ENCODE measurements at places on chromosomes 5 and 9. TPM values are rescaled to one million over a fixed set of nuclear protein-coding genes. Genes with fewer than 3 reads are reported as not detected.

The LCN9 gene
- total RNA-seq: not detected

The GABRB2 gene
- total RNA-seq: not detected

The PRDM12 gene
- not detected for total RNA-seq

The IL7R gene
- total RNA-seq: 272 TPM

GRCh38 chr5:42422656-42423280 lies 471 bp upstream of the GHR start:
- DNase-seq: no peak

- no peak for DNase-seq
These were observed 358.9 kb downstream of the ICE1 start for GRCh38 chr5:5781335-5781734.

GRCh38 chr5:164091836-164092235 lies 586.4 kb downstream of the MAT2B start:
- DNase-seq: no peak

GRCh38 chr5:3891113-3891512 lies 295.5 kb downstream of the IRX1 start:
- no peak for DNase-seq

DNA sequence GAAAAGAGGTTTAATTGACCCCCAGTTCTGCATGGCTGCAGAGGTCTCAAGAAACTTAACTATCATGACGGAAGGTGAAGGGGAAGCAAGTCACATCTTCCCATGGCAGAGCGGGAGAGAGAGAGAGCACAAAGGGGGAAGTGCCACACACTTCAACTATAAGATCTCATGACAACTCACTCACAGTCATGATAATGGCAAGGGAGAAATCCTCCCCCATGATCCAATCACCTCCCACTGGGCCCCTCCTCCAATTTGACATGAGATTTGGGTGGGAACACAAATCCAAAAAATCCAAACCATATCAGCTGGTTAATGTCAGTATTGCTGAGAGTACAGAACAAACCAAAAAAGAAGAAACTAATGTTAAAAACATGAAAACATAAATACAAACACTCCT lies 120.2 kb downstream of the STARD4 start:
- DNase-seq: no peak

DNA sequence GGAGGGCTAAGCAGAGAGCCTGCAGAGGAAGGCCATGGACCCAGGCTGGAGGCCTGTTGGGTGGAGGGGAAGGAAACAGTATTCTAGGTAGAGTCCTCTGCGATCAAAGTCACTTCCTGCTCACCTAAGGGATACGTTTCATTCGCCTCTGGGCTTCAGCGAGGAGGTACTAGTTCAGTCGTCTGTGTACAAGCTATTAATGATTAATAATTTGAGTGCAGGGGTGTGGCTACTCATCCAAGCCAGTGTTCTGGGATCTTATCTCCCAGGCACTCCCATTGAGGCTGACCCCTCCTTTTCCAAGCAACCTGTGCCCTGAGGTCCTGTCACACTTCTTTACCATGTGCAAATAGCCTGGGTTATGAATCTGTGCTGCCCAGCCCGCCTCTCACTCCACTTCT lies 25.2 kb downstream of the RALGPS1 start:
- DNase-seq: no peak

GRCh38 chr5:58828258-58828657 lies 245.4 kb downstream of the RAB3C start:
- no peak for DNase-seq

DNA sequence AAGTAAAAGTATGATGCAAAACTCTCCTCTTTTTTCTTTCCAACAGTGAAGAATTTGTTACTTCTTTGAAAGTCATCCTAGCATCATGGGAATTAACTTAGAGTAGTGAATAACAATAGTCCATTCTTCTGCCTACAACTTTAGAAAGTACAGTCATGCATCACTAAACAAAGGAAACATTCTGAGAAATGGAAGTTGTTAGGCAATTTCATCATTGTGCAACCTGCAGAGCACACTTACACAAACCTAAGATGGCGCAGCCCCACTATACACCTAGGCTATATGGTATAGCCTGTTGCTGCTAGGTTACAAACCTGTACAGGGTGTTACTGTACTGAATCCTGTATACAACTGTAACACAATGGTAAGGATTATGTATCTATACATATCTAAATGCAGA lies 1209.3 kb upstream of the C9orf72 start:
- no peak for DNase-seq

DNA sequence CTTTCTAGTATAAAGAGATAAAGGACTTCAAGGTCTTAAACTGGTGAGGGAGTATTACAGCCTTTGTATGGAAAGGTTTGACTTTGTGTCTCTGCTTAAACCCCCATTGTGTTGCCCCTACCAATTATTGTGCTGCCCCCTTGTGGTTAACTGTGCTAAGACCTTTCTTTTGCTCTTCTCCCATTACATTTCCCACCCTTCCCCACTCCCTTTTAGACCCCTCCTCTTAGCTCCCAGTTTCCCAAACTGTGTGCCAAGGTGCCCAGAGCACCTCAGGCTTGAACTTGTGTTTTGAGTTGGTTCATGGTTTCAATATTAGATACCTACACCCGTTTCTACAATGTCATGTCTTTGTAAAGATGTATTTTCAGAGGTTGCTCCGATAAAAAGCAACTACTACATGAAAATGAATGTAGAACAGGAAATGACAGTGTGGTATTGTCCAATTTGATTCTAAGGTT lies 2.9 kb downstream of the JAK2 start:
- peak; percentile 60 for DNase-seq

DNA sequence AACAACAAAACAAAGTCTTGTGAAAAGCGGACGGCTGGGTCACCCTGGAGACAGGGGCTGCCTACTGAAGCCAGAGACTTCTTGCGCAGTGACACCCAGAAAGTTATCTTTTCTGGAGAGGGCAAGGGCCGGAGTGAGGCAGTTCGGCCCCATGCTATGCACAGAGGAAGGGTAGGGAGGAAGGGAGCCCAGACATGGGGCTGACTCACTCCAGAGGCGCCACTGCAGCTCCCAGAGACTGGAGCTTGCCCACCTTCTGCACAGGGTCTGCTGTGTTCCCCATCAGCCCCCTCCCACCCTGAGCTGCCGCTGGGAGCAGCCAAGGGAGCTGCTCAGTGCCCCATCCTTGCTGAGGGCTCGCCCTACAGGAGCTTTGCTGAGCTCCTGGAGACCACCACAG lies 13.3 kb downstream of the SLC6A3 start:
- no peak for DNase-seq

DNA sequence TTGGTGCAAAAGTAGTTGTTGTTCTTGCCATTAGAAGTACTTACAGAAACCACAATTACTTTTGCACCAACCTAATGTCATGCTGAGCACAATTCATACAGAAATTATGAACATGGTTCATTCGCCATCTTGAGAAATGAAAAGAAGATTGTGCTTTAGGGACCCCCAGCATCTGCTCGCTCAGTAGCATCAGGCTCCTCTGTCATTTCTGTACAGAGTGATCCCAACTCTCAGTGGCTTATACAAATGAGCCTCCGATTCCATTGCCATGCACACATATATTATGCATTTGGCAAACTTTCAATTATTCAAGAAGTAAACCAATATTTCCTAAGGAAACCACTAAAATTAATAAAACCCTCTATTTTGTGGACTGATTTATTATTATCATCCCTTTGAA lies 266.2 kb downstream of the MED10 start:
- DNase-seq: no peak

DNA sequence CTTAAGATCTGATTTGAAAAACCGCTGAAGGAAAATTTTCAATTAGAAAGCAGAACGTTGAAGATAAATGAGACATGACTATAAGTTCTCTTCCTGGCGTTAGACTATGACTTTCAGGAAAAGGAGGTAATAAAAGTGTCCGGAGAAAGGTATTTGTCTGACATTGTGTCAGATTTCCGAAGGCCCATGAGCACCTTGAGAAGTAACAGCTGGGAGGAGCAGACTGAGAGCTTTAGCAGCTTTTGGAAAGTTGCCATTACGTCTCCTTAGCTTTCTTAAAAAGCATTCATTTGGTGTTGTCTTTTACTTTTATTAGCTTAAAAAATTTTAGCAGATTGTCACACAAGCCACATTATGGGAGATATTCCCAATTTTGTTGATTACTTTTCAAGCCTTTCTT lies 363.5 kb downstream of the NDUFS4 start:
- DNase-seq: no peak

- DNase-seq: no peak
These were observed 84.6 kb downstream of the SLC44A1 start for GRCh38 chr9:105328872-105329718.
